ENCODE measurements at places on chromosomes 12 and 14.

DNA sequence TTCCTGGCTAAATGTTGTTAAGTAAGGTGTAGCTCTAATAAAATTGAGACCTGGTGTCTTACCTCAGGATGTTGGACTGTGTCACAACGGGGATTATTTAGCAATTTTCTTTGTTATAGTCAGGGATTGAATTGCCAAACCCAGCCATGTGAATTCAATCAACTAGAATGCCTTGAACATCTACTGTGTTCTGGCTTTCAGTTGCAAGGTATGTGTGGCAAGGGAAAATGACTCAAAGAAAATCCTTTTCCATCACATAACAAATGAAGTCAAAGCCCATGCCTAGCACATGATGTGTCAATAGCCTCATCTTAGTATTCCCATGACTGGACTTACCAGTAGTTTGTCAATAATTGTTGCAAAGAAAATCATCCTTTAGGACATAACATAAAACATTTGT is 519.8 kb upstream of the FLRT2 start:
- no peak for DNase-seq

- no peak for DNase-seq
Measured at GRCh38 chr14:104250175-104250574, 111.8 kb downstream of the KIF26A start.

DNA sequence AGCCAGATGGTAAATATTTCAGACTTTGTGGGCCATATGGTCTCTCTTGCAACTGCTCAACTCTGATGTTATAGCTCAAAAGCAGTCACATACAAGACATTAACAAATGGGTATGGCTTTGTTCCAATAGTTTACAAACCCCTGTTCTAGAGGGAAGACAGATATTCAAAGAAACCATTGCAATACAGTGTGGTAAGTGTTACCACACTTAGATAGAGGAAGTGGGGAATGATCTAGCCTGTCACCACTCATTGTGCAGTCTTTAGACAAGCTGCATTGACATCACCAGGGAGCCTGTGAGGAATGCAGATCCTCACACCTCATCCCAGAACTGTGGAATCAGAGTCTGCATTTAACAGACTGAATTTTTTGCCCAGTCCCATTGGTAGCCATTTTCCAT is 80.0 kb upstream of the RGS6 start:
- no peak for DNase-seq

DNA sequence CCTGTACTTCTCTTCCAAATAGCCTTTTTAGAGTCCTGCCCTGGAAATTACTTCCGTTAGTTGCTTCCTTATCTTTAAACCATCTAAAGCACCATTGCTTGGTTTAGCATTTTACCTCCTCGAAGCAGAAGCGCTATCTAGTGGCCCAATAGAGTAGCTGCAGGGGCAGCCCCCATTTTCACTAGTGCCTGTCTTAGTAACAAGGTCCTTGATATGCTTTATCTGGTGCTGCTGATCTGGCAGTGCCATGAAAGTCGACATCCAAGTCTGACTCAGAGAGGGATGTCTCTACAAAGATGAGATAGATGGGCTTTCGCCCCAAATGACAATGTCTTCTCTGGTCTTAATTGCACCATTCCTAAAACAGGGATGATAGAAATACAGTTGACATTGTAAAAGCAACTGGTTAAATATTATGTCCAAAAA is 25.0 kb upstream of the CIT start:
- DNase-seq = peak; percentile 15

- DNase-seq = no peak
Measured at GRCh38 chr12:98418357-98419075, 96.9 kb upstream of the TMPO start.

GRCh38 chr12:45232756-45233372 is 17.0 kb downstream of the ANO6 start:
- no peak for DNase-seq

Data from hypothalamus (tissue), 51 donors.